ENCODE measurements at places on chromosomes 16 and 17.

GRCh38 chr17:46028374-46028773 lies 29.3 kb downstream of the STH start:
- no peak for DNase-seq

DNA sequence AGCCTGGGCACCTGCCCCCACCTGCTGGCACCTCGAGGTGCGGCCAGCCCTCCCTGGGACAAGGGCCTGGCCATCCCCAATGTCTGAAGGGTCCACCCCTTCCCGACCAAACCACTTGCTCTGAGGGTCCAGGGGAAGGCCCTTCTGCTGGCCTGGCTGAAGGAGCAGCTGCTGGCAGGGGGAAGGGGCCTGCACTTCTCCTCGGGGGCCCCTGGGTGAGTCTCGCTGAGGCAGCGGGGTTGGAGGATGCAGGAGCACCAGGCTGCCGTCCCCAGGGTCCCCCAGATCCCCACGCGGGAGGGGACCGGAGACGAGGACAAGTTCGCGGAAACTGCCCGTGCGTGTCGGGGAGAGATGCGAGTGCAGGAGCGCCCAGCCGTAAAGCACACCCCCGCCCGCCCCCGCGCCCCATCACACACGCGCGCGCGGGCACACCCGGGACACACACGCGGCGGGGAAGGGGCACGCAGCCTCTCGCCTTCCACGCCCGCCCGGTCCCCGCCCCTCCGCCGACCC lies 725 bp upstream of the CACNA1H start:
- no peak for DNase-seq

DNA sequence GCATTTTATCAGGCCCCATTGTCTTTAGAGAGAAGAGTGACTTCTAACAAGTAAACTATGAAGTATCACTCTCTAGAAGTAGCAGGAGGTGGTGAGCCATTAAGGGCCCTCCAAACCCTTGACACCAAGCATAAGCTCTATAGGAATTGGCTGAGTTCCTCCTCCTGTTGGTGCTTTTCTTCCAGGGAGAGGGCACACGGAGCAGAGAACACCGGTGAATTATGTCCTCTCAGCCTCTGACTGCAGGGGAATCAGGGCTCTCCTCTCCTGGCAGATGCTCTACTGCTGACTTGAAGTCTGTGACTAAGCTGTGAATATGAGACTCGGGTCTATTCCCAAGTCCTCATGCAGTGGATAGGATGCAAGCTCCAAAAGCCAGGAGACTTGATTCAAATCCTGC lies 32.3 kb downstream of the CHD9 start:
- no peak for DNase-seq

GRCh38 chr16:9596788-9597187 lies 505.3 kb downstream of the HAPSTR1 start:
- DNase-seq = no peak

DNA sequence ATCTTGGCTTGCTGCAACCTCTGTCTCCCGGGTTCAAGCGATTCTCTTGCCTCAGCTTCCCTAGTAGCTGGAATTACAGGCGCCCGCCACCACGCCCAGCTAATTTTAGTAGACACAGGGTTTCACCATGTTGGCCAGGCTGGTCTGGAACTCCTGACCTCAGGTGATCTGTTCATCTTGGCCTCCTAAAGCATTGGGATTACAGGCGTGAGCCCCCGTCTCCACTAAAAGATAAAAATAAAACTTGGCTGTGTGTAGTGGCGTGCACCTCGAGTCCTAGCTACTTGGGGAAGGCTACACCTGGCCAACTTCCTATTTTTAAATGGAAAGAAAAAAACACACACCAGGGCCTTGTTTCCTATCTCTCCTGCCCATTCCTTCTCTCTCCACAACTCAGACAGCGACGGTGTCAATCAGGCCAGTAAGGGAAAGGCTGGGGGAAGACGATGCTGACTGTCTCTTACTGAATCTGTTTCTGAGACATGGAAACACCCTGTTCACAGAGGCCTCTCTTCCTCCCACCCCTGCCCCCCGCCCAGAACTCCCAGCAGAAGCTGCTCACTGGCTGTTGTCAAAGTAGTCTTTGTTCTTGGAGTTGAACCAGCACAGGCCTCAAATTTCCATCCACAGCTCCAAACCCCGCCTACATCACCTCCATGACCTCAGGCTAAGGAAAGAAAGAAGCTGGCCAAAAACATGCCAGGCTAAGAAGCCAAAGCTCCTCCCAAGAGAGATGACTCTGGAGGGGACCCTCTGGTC lies 96.6 kb downstream of the NXN start:
- DNase-seq = no peak

GRCh38 chr17:73521376-73521775 lies 122.9 kb downstream of the SDK2 start:
- no peak for DNase-seq

DNA sequence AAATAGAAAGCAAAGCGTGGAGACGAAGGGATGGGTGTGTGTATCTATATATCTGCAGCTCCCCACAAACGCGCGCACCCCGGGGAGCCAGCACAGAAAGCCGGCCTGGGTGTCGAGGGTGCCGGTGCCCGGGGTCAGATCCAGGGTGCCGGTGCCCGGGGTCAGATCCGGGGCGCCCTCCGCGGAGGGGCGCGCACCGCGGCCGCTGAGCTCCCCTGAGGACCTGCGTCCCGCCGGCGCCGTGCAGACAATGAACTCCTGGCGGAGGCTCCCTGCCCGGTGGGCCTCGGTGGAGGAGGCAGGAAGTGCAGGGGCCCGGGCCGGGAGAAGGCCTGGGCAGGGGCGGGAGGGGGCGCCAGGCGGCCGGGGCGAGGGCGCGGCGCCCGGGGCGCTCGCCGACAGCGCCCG lies 1.1 kb downstream of the ZNF423 start:
- DNase-seq = no peak

DNA sequence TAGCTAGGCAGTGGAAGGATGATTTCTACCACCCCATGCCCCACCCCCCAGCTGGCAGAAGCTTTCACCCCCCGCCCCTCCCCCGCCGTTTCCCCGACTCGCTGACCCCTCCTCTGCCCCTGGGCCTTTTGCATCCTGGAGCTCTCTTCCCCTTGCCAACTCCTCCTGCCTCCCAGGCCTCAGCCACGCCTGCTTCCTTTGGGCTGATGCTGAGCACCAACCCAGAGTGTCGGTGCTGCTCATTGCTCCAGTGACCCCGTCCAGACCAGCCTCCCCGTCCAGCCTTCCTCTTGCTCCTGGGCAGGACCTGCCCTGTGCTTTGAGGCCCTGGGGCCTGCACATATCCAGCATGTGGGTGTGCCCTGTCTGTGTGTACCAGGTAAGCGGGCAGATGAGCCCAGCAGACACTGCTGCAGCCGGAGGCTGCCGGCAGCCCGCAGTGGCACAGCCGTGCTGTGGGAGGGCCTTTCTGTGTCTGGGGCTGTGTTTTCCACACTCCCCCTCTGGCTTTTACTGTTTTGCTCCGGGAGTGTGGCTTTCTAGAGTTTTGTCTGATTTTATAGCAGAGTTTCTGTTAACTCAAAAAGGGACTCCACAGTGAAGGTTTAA lies 72.9 kb downstream of the JPH3 start:
- no peak for DNase-seq

GRCh38 chr17:64126918-64127317 lies 3.0 kb downstream of the ERN1 start:
- no peak for DNase-seq

GRCh38 chr17:16489431-16489830 lies 2.6 kb downstream of the LRRC75A start:
- DNase-seq = no peak

- no peak for DNase-seq
These were observed 49.6 kb downstream of the KCNJ12 start for GRCh38 chr17:21425736-21426135.

DNA sequence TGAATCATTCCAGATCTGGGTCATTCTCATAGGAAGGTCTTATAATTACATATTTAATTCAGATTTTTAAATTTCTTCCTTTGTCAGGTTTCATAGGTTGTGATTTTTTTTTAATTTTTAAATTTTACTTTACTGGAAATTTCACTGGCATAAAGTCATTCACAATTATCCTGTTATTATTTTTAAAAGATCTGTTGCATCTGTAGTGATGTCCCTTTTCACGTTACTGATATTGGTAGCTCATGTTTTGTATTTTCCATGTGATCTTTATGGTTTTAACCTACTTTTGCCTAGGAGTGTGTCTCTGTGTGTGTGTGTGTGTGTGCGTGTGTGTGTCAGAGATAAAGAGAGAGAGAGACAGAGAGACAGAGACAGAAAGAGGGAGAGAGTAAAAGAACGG lies 216.6 kb upstream of the KCNJ16 start:
- DNase-seq = no peak

GRCh38 chr17:21538615-21539014 lies 153.7 kb upstream of the KCNJ18 start:
- DNase-seq = no peak

GRCh38 chr17:301681-302299 lies 50.8 kb downstream of the RPH3AL start:
- no peak for DNase-seq

DNA sequence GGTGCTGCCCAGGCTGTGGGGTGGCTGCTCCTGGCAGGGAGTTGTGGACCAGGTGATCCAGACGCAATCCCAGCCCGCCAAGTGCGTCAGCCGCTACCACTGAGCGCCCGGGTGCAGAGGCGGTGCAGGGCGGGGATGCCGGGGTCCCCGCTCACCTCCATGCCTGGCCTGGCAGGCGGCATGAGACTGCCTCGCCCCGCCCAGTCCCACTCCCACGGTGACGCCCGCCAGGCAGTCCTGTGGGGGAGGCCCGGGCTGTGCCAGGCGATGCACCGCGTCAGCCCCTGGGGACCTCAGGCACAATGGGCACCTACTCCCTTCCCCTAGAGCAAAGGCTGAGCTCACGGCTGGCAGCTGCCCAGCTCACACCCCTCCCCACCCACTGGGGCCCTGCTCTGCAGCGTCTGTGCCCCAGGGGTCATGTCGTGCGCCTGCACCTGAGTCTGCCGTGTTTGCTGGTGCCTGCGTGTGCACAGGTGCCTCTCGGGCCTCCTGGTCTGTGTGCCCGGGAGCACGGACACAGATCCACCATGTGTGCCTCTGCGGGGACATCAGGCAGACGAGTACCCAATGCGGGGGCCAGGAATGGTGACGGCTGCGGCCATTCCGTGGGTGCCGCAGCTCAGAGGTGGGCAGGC lies 5.3 kb downstream of the RPUSD1 start:
- no peak for DNase-seq

- no peak for DNase-seq
These were observed 84.7 kb downstream of the PLCG2 start for GRCh38 chr16:81863630-81864352.

DNA sequence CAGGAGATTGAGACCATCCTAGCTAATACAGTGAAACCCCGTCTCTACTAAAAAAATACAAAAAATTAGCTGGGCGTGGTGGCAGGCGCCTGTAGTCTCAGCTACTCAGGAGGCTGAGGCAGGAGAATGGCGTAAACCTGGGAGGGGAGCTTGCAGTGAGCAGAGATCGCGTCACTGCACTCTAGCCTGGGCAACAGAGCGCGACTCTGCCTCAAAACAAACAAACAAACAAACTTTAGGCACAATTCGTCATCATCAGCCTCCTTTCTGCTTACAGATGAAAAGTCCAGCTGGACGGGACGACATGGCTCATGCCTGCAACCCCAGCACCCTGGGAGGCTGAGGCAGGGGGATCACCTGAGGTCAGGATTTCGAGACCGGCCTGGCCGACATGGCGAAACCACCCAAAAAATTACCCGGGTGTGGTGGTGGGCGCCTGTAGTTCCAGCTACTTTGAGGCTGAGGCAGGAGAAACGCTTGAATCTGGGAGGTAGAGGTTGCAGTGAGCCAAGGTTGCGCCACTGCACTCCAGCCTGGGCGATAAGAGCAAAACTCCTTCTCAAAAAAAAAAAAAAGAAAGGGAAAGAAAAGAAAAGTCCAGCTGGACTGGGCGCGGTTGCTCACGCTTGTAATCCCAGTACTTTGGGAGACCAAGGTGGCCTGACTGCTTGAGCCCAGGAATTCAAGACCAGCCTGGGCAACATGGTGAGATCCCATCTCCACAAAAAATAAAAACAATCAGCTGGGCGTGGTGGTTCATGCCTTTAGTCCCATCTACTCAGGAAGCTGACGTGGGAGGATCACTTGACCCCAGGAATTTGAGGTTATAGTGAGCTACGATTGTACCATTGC lies 1.5 kb upstream of the SPIRE2 start:
- DNase-seq = no peak

- no peak for DNase-seq
These were observed 10.8 kb downstream of the ATP2C2 start for GRCh38 chr16:84379008-84379708.

DNA sequence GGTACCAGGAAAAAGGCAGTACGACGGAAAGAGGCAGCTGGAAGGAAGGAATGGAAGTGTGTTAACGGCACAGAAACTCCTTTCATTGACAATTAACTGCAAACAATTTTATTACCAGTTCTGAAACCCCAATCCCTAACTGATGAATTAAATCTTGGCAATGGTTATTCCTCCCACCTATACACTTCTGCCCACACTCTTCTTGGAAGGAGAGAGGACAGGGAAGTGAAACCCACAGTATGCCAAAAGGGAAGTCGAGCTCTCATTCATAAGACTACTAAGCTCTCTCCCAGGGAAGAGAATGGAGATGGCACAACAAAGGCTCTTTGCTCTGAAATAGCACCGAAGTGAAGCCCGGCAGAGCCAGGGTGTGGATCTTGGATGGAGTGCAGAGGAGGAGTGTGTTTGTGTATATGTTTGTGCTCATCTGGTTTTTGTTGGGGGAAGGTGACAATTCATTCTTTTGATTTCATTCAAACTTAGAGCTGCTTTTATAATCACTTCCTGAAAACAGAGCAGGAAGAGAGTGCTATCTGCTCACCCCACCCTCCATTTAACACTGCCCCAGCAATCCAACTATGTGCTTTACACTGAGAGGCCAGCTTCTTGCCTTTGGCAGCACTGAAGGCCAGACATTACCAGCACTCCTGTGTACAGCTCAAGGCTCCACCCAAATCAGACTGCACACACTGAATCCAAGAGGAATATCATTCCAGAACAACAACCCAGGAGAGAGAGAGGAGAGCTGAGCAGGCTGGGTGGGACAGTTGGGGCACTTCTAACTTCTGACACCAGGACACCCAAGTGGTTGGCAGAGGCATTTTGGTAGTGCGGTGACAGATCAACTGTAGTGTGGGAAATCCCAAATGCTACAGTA lies 68.7 kb downstream of the HIC1 start:
- no peak for DNase-seq

GRCh38 chr16:57601801-57602478 lies 26.5 kb upstream of the ADGRG1 start:
- DNase-seq = peak; percentile 40

DNA sequence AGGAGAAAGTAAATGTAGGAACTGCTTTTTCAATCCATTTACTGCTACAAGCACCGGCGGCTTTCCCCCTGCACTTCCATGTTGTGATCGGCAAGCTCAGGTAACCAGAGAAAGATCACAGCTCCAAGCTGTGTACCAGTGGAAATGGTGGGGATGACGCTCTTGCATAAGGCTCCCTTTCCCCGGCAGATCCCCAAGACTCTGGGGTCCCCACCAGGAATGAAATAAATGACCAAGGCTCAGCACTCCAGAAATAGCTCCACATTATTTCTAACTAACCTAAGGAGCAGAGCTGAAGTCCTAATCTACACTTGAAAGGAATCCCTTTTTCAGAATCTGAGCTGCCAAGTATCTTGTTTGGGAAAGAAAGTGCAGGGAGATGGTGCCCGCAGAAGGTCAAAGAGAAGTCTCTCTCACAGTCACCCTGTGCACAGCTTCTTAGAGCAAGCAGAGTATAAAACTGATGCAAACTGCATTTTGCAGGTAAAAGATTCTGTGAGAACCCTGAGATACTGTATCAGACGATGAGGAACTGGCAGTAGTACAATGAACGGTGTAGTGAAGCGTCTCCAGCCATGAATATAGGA lies 11.1 kb downstream of the GRB2 start:
- DNase-seq = no peak

- no peak for DNase-seq
These were observed 30.4 kb downstream of the NLRC5 start for GRCh38 chr16:57019746-57020145.

- no peak for DNase-seq
These were observed 80.6 kb downstream of the IRF8 start for GRCh38 chr16:85979605-85980004.
